Stimulated activated CD8-positive, alpha-beta memory T cell treated with anti-CD3 and anti-CD28 coated beads, Interleukin-15, amount 100 ng/mL, for 4 hours (primary cell): ENCODE measurements at places on chromosomes 6 and 20.

DNA sequence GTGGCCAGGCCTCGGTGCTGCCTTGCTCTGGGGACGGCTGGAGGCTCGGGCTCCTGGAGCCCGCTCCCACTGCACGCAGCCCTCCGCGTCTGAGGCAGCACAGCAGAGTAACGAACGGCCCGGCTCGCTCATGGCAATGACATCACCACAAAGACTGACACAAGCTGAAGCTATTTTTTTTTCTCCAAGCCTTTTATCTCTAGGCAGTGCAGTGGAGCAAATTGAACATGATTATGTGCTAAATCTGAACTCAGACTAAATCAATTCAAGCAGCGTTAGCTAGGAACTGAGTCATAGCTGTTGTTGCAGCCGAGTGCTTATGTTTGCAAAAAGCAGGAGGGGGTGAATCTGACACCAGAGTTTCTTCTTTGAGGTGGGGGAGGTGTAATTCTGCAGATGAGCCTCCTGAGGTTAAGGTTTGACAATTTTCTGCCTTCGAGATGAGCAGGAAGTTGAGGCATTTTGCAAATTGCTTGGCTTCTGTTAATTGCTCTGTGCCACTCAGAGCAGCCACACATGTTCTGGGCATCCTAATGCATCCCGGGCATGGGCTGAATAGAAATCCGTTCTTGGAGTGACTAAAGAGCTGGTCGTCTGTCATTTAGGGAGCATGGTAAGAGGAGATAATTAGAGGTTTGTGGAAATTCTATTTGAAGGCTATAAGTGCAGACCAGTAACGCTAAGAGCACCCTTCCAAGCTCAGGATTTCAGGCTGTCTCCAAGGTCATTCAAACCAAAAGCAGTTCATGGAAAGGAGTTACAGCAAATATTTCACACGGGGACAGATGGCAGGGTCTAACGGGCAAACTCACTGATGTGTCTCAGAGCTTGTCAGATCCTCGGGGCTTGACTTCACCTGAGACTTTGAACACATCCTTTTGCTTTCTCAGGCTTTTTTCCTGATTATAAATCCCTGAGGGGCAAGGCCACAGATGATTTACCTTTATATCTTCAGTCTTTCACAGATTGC is 155.1 kb upstream of the ENPP5 start:
- DNase-seq: no peak

GRCh38 chr20:21564127-21564773 is 50.4 kb upstream of the NKX2-2 start:
- no peak for DNase-seq

DNA sequence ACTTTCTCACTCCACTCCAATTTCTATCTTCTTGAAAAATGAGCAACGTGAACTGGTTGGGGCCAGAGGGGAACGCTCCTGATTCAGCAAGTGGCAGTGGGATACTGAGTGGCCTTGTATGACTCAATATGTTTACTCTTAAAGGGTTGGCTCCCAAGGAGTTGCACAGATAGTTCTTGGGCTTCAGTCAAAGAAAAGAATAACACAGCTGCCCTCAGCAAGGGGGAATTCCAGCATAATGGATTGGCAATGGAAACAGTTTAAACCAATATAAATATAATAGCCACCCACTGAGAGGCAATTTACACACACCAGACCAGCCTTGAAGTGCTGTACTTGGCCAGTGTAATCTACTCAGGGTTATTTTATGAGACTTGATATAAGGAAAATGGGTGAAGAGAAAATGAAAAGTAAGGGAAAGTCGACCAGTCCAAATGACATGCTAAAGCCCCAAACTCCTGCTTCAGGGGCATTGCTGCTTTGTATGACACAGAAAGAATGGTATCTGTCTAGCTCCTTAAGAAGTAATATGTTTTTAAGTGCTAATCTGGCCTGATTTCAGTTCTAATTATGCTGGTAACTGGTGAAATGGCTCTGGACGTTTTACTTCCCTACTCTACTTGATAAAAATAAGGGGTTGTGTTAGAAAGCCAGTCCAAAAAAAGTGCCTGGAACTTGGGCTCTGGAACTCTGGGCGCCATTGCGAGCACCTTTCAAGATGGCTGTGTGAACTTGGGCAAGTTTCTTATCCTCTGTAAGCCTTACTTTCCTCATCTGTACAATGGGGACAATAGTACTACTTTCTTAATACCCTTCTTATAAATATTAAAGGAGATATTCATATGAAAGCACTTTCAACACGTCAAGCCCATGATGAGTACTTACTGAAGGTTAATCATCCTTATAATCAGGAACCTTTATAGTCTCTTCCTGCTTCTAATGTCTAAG is 712.9 kb upstream of the MAP3K7 start:
- DNase-seq: no peak

GRCh38 chr6:130796313-130796905 is 30.8 kb upstream of the SMLR1 start:
- no peak for DNase-seq

- no peak for DNase-seq
These were observed at the start of gene HRH3 for GRCh38 chr20:62219992-62220665. HRH3 (minus strand) TSS chr20:62220278; CDS start chr20:62219970, 308 bp downstream.

GRCh38 chr6:166944666-166945256 is 11.6 kb downstream of the RNASET2 start:
- DNase-seq: no peak

- no peak for DNase-seq
These were observed 45.9 kb downstream of the PLAGL1 start for GRCh38 chr6:143961886-143962878.

GRCh38 chr6:162187168-162187935 is 540.2 kb downstream of the PRKN start:
- no peak for DNase-seq

- no peak for DNase-seq
These were observed 233.1 kb downstream of the BCAS1 start for GRCh38 chr20:53837126-53837826.

DNA sequence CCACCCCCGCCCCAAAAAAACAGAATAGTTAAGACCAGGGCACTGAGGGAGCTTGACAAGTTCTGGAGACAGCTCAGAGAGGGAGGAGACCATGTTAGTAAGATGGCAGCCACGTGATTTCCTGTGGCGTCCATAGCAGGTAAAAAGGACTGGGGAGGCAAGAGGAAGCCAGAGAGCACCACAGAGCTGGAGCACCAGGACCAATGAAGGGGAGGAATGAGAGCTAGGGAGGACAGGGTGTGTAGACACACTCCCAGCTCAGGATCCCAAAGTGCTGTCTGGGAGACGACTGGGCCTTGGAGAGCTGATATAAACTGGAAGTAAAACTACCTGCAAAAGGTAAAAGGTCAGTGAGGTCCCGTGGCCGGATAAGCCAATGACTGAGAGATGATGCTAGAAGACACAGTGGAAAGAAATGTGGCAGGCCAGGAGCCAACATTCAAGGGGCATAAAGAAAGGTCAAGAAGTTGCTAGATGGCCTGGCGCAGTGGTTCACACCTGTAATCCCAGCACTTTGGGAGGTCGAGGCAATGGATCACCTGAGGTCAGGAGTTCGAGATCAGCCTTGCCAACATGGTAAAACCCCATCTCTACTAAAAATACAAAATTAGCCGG is 39.0 kb downstream of the SLC23A2 start:
- DNase-seq: peak; percentile 23

DNA sequence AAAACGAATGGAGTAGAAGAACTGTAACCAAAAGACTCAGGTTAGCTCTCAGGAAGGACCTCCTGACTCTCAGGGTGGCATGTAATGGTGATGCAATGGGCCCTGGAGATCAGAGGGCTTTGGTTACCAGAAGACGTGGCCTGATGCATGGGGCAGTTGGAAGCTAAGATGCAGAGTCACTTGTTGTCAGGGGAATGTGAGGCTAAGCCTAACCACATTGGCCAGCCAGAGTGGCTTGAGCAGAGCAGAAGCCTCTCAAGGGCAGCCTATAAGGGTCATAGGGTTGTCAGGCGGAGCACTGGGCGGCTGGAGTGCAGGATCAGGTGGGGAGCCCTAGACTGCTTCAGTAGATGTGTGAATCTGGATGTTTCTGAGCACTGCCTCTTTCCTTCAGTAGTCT is 5.9 kb downstream of the CNBD2 start:
- no peak for DNase-seq

GRCh38 chr6:8736156-8736895 is 301.0 kb upstream of the SLC35B3 start:
- no peak for DNase-seq

DNA sequence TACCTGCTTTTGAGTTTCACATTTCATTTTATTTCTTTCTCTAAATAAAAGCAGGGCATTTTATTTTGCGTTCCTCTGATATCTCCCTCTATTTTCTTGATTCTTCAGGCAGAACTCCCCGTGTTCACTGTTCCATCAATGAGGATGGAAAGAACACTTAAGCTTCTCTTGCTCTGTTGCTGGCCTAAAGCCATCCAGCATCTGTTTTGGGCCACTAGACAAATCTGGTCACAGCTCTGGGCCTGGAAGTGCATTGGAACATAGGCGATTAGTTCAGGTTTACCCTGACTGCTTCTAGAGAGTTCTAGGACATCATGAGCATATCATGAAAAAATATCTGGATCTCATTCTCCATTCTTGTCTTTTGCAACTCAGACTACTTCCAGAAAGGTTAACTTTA is 611.2 kb downstream of the UTRN start:
- DNase-seq: no peak

DNA sequence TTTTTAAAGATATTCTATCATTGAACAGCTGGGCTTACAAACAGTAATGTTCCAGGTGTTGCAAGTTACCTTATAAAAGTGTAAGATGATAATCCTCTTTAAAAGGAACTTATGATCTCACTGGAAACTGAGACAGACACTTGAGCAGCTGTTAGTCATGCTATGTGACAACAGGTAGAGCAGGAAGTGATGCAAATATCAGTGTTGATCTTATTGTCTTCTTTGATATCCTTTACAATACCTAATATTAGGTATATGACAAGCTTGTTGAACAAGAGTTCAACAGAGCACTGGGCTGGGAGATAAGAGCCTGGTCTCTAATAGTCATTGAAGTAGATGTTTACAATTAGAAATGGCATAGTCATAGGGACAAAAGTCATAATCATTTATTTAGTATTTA is 150.0 kb downstream of the UBE3D start:
- DNase-seq: no peak

GRCh38 chr6:154352898-154353585 is 3.6 kb downstream of the IPCEF1 start:
- no peak for DNase-seq

DNA sequence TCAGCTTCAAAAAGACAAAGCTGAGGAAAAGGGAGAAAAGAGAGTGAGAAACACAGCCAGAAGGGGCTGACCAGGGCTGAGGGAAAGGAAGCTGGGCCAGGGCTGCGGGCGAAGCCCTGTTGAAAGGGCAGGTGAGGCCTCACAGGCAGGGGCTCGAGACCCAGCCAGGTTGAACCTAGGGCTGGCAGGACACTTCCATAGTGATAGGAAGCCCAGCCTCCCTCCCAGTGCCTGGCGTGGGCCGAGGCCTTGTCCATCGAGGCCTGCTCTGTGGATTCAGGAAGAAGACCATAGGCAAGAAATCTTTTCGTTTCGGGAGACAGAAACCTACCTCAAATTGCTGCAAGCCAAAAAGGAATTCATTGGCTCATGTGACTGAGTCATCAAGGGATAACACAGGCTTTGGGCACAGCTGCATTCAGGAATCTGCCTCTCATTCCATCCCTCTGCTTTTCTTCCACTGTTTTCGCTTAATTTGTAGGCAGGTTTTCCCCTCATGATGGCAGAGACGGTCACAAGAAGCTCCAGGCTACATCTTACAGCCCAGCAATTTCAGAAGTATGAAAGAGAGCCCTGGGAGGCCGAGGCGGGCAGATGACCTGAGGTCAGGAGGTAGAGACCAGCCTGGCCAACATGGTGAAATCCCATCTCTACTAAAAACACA is 311.1 kb upstream of the SULF2 start:
- DNase-seq: no peak
